ENCODE measurements at places on chromosomes 5 and 9.

- DNase-seq, result no peak
These were observed 177.4 kb downstream of the NSG2 start for GRCh38 chr5:174222891-174223290.

DNA sequence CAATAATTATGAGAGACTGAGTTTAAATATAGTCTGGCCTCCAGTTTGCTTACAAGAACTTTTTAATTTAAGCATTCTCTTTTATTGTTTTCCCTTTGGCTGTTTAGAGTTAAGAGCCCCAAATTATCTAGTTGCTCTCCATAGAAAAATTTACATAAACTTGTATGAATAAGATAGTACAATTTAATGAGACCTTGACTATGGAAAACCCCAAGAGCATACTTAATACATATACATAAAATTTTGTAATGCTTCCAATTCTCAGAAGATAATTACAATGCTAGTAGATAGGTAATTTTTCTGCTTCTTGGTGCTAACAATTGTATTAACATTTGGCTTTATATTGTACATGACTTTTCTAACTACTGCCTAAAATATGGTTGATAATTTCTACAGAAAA, 20.3 kb upstream of the MSH3 start:
- no peak for DNase-seq

DNA sequence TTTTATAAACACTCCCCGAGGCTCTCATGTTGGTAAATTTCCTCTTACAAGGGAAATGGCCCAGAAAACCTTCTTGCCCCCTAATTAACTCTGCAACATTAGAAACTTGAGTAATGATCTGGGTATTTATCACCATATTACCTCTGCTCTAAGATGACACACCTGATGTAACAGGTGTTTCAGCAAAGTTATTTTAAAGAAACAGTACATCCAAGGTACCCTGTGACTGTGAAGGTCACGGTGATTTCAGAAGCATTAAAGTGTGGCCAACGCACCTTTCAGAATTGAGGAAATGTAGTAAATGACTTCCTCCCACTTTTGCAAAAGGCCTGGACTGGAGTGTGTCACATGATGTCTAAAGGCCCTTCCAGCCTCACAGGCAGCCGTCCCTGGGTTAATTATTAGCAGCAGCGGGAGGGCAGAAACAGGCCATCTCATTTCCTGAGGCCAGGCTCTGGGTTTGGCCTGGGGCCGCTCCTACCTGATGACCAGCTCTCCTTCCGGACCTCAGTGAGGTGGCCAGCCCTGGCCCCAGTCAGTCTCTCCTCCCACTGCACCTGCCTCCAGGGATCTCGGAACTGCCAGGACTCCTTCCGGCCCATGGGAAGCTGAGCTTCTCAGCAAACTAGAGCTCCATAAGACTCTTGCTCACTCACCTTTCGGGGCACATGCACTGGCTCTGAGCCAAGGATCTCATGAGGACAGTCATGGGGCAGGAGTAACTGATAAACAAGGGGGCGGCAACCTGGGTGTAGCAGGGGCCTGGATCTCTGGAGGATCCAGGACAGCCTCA, 20.7 kb downstream of the PTPN3 start:
- no peak for DNase-seq

DNA sequence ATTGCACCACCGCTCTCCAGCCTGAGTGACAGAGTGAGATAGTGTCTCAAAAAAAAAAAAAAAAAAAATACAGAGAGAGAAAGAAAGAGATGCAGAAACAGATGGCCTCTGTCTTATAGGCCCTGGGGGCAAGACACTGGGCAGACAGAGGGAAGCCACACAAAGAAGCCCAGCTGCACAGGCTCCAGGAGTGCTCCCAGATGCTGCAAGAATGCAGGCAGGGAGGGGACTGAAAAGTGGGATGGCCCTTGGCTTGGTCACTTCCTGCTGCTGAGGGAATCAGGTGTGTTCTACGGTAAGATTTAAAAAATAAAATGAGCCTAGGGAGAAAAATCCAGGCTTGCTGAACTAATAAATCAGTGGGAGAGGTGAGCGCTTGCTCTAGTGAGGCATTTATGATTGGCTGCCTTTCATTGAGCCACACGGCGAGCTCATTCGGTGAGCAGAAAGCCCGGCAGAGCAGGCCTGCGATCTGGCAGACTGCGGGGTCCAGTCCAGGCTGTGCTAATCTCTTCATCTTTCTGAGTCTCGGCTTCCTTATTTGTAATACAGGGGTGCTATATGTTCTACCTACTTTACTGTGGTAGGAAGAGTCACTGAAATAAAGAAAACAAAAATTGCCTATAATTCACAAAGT, 80.6 kb downstream of the RAD23B start:
- DNase-seq, result peak; percentile 29

- no peak for DNase-seq
These were observed 46.9 kb upstream of the EGFL7 start for GRCh38 chr9:136615631-136616306.

DNA sequence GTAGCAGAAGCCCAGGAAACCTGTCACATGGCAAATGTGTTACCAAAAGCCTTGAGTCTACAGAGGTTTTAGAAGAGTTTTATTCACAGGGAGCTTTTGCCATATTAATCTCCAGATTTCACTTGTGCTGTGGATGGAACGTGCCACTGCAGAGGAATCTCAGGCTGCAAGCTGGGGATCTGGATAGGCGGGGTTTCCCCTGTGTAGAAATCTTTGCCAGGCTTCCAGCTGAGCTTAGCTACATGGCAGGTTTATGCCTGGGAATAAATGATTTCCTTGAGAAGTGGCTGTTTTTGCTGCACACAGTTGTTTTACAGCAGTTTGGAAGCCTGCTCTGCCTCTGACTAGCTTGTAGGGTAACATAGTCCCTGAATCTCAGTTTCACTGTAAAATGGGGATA, 224.6 kb upstream of the PLPPR1 start:
- DNase-seq, result peak; percentile 9

- peak; percentile 18 for DNase-seq
These were observed 34.0 kb downstream of the B4GALT1 start for GRCh38 chr9:33133186-33133585.

DNA sequence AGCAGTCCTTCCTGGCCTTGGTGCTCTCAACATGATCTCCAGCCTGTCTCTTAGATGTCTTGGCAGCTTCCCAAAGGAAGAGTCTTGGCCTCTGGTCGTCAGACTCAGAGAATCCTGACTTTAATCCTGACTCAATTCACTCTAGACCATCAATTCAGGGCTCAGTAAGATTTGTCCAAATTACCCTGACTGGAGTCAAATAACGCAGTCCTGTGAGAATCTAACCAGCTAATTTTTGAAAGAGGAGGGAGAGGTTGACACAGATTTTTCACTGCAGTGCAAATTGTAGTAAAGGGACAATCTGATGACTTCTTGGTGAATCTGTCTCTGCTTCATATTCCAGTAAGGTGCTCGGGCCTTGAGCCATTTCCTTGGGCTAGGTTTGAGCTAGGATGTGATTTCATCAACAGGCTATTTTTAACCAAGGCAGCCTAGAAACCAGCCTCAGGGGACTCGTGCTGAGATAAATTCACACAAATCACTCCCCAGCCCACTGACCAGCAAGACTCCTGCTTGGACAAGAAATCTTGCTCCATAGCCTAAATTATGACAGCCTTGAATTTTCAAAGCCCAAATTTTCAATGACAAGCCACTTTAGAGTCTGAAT, 257.4 kb downstream of the ENC1 start:
- DNase-seq, result no peak

- no peak for DNase-seq
These were observed 49.4 kb upstream of the SPATA31C2 start for GRCh38 chr9:88187631-88188030.

DNA sequence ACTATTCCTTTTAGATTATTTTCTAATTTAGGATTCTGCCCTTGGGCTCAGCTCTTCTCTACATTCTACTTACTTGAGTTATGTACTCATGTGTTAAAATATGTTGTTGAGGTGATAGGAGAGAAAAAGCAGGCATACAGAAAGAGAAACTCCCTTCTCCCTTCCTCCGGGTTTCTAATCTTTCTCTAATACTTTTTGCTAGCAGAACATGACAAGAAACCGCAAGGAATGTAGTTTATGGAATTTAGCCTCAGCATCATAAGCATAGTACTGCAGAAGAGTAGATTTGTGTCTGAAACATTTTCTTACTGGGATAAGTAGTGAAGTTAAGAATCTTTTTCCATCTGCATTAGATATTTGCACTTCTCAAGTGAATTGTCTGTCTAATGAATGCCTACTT, 139.5 kb upstream of the CYLC2 start:
- no peak for DNase-seq

DNA sequence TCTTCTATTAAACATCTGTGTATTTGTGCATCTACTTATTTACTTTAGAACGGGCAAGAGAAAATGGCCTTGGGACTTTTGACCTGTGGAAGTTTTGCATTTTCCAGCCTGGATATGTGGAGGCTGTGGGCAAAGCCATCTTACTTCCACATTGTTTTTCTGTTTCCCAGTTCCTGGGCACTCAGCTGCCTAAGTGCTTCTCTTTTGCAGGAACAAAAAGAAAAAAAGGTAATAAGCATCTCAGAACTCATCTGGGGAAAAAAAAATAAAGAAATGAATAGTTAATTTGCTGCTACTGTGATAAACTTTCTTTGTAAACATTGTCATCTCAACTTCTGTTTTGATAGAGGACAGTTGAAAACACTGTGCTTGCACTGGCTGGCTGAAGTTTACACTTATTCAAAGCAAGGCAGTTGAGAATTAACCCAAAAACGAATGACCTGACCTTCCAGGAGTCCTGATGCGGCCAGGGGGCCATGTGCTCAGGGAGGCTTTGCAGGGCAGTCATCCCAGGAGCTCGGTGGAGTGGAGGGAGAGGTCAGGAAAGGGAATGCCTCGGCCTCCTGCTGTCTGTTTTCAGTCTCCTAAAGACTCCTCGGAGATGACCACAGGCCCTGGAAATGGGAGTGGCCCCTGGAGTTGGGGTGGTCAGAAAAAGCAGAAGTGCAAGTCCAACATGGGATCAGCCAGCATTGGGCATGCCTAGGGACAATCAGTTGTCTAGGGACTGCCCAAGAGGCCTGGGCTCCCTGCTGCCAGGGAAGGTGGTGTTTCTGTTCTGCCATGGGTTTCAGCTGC, 75.5 kb downstream of the RAI14 start:
- no peak for DNase-seq

GRCh38 chr5:160453751-160454150, 32.1 kb downstream of the PTTG1 start:
- no peak for DNase-seq

- no peak for DNase-seq
These were observed 117.7 kb downstream of the STARD4 start for GRCh38 chr5:111394586-111394985.

DNA sequence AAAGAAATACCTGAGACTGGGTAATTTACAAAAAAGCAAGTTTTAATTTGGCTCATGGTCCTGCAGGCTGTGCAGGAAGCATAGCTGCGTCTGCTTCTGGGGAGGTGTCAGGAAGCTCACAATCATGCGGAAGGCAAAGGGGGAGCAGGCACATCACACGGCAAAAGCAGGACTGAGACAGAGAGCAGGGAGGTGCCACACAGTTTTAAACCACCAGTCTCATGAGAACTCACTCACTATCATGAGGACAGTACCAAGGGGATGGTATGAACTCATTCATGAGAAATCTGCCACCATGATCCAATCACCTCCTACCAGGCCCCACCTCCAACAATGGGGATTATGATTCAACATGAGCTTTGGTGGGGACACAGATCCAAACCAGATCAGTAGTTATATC, 96.2 kb downstream of the OSTF1 start:
- no peak for DNase-seq

DNA sequence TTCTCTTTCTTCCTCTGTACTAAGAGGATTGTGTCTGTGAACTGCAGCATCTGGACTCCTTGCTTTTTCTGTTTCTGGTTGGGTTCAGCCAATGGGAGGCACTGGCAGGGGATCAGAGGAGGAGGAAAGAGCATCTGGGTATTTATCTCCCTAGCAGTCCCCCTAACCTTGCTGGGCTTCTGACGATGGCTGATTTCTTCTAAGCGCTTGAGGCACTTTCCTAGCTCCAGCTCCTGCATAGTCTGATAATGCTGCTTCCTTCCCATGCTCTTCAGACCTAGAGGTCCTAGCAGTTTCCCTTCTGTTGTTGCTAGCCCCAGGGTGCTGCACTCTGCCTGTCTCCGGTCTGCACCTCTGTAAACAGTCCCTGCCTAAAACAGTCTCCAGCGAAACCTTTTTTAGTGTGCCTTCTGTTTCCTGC, 225.1 kb downstream of the PDZD2 start:
- DNase-seq, result no peak

DNA sequence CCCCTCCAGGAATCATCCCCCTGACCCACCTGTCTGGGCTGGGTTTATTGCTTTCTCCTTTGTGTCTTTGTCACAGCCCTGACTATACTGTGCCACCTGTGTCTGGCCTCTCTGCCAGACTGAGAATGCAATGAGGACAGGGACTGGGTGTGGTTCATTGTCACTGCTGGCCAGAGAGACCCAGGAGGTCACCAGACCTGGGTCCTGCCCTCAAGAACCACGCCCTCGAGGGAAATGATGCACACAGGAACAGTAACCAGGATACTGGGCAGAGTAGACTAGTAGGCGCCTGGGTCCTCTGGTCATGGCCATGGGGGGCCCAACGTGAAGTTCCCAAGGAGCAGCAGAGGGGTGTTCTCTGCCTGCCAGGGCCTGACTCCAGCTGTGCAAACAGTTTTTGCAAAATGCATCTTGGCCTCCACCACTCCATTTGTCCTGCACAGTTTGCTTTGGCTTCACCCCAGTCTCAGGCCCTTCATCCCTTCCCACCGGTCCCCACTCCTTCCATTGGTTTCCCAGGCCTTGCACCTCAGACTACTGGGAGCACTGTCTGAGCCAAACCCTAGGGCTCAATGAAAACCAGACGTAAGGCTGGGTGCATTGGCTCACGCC, 17.8 kb downstream of the RGS3 start:
- no peak for DNase-seq

GRCh38 chr9:22008384-22008716, 755 bp downstream of the CDKN2B start:
- DNase-seq, result peak; percentile 60

- no peak for DNase-seq
These were observed 14.4 kb upstream of the PHF19 start for GRCh38 chr9:120891245-120891883.

DNA sequence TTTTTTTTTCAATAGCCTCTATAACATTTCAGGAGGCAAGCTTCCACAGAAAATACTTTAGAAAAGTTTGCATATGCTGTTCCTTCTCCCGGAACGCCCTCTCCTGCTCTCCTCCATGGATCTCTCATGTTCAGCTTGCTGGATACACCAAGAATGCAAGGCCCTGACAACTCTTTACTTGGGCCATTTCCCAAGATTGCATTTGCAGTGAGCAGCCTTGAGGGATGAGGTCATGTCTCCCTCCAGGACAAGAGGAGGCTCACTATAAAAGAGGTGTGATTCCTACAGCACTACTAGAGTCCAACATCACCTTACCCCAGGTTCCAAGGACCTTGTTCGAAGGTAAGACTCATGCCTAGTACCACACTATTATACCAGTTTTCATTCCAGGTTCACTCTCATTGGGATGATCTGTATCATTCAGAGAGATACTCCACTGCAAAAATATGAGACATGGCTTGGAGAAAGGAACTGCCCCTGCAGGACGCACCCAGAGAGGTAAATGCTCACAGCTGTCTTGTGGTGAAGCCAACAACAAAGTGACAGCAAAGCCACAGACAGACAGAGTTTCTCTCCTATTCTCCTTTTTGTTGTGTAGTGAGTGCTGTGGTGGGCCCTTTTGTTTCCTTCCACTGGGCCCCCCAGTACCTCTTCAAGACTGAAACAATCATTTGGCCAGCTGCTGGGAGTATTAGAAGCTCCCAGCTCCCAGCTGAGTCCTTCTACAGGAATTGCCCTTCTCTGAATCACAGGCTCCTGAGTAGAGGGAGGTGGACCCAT, 151.7 kb upstream of the ZNF366 start:
- DNase-seq, result no peak

GRCh38 chr9:20307621-20308020, 314.7 kb downstream of the MLLT3 start:
- no peak for DNase-seq

GRCh38 chr5:168317521-168318147, 26.2 kb downstream of the WWC1 start:
- DNase-seq, result no peak

Measured in brain (organoid and tissue), 16 donors.